ENCODE measurements at places on chromosomes 7 and 10. TPM values are rescaled to one million over a fixed set of nuclear protein-coding genes. Genes with fewer than 3 reads are reported as not detected.

Gene CHAT
- total RNA-seq, result not detected

GRCh38 chr7:131336956-131337355 is 9.3 kb downstream of the MKLN1 start:
- no peak for DNase-seq

GRCh38 chr7:12827219-12827821 is 139.9 kb downstream of the ARL4A start:
- no peak for DNase-seq

- no peak for DNase-seq
Measured at GRCh38 chr10:91088300-91089140, 131.9 kb upstream of the PCGF5 start.

Gene VWA2
- total RNA-seq, result not detected

GRCh38 chr7:4631380-4632179 is 50.5 kb upstream of the FOXK1 start:
- DNase-seq, result no peak

DNA sequence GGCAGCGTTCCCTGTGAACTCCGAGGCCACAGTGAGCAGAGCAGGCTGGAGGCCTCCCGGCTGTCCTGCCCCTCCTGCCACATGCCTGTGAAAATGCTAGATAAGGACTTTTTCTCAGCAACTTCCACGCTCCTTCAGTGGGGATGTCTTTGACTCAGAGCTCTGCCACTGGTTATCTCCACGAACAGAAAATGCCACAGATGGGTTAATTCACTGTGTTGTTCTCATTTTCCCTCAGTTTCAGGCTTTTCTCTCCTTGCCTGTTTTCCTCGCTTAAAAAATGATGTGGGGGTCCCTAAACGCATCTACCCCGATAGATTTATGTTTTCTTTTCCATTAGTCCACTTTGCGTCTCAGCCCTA is 51.3 kb downstream of the IKZF1 start:
- no peak for DNase-seq

GRCh38 chr10:71372882-71373495 is 23.7 kb upstream of the CDH23 start:
- no peak for DNase-seq
